ENCODE measurements at places on chromosomes 11 and 22.

DNA sequence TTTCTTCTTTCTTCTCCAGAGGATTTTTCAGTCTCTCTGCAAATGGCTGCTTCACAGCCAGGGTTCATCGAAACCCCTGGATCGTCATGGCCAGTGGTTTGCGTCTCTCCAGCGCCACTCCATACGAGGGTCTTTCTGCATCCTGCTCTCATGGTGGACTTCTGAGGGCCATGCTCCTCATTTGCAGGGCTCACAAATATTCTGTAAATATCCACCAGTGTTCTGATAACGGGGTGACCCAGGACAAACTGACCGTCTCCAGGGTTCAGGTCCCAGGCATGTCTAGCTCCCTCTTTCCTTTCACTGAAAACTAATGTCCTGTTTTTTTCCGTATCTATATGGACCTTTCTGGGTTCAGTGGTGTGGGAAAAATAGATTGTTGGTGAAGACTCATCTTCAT, 15.7 kb upstream of the VPREB1 start:
- DNase-seq: no peak

GRCh38 chr11:1782031-1782590, 18.4 kb upstream of the CTSD start:
- DNase-seq: no peak

DNA sequence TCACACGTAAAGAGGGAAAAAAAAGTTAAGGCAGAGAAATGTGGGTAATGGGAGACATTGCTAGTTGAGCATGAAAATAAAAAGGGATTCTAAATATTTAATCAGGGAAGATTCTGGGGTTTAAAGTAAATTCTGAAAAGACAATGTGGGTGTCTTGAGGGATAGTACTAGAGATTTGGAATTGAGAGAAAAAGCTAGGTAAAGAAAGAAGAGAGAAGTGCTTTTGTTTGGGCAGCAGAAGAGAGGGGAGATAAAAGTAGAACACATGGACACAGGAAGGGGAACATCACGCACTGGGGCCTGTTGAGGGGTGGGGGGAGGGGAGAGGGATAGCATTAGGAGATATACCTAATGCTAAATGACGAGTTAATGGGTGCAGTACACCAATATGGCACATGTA, 3.5 kb upstream of the YPEL4 start:
- no peak for DNase-seq

- peak; percentile 14 for DNase-seq
Measured at GRCh38 chr22:24695561-24696511, 78.7 kb downstream of the PIWIL3 start.

- peak; percentile 72 for DNase-seq
Measured at GRCh38 chr22:30802202-30803166, 107.8 kb downstream of the OSBP2 start.

- no peak for DNase-seq
Measured at GRCh38 chr11:129460714-129461113, 85.1 kb downstream of the BARX2 start.

DNA sequence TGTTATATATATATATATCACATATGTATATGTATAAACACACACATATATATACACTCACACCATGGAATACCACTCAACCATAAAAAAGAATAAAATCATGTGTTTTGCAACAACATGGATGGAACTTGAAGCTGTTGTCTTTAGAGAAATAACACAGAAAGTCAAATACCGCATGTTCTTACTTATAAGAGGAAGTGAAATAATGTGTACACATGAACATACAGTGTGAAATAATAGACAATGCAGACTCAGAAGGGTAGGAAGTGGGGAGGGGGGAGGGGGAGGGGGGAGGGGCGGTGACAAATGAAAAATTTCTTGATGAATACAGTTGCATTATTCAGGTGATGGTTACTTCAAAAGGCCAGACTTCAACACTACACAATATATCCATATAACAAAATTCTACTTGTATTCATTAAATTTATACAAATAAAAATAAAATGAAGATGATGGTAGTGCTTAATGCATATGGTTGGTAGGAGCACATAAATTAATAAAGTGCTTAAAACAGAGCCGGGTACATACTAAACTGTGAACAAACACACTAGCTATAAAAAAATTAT, 5.8 kb upstream of the OR5B2 start:
- DNase-seq: no peak

GRCh38 chr22:27204280-27204679, 546.9 kb downstream of the MIAT start:
- no peak for DNase-seq

- DNase-seq: peak; percentile 70
Measured at GRCh38 chr11:70191495-70192140, 11.5 kb upstream of the FADD start.

GRCh38 chr11:13728076-13728475, 59.6 kb downstream of the FAR1 start:
- no peak for DNase-seq

DNA sequence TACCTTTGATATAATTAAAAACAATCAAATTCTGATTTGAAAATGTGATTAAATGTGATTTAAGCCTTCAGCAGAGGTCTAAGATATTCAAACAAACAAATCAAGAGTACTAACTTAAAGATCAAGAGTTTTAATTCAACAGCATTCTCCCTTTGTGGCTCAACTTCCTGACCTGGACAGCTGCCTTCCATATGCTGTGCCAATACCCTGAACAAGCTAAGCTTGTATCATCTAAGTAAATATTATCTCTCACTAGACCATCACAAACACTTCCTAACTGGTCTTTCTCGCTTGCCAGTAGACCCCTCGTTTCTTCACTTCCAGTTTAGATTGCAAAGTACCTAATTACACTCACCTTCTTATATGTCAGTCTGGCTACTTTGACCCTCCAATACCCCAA, 35.9 kb upstream of the P4HA3 start:
- no peak for DNase-seq

DNA sequence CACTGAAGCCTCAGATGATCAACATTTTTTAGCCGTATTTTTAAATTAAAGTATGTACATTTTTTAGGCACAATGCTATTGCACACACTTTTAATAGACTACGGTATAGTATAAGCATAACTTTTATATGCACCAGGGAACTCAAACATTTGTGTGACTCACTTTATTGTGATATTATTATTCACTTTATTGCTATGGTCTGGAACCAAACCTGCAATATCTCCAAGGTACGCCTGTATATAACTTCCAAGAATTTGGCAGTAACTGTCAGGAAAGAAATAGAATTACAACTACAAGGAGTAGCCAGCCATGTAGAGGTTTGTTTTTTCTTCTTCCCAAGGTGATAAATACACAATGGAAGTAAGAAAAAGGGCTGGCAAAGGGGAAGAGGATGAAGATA, 62.3 kb downstream of the PRR5L start:
- DNase-seq: no peak

DNA sequence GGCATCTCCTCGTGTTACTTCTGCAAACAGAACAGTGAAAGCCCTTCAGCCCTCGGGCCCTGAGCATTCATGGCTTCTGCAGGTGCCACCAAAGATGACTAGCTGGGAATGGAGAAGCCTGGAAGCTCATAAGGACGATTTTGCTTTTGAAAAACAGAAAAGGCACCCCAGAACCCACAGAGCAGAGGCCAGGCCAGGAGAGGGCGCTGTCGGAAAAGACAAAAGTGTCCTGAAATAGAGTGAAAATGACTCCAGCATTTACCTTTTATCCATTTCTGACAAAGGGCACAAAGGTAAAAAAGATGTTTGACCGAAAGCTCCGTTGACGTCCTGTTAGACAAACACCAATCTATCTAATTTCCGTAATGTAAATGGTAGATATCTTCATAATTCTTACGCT, 37.6 kb downstream of the ZNF195 start:
- peak; percentile 4 for DNase-seq

- DNase-seq: no peak
Measured at GRCh38 chr22:48882636-48883200, 945.0 kb downstream of the BRD1 start.

- DNase-seq: no peak
Measured at GRCh38 chr11:9516113-9516512, 55.3 kb downstream of the ZNF143 start.

DNA sequence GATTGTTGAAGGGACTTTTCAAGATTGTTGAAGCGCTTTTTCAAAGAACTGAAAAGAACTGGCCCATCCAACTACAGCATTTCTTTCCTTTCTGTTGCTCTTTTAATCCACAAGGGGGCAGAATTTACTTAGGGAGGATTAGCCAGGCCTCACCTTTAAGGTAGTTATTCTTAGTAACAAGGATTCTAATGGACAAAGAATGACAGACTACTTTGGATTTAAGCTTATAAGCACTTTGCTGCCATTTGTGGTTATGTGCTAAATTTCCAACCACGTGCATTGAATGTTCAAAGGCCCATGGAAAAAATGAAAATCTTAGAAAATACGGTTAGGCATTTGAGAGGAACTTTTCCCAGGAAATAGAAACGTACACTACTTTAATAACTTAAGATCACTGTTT, 49.5 kb upstream of the HSPA8 start:
- peak; percentile 80 for DNase-seq

- no peak for DNase-seq
Measured at GRCh38 chr11:43212279-43212678, 99.5 kb upstream of the API5 start.

- no peak for DNase-seq
Measured at GRCh38 chr22:46009730-46010129, 32.8 kb upstream of the WNT7B start.

DNA sequence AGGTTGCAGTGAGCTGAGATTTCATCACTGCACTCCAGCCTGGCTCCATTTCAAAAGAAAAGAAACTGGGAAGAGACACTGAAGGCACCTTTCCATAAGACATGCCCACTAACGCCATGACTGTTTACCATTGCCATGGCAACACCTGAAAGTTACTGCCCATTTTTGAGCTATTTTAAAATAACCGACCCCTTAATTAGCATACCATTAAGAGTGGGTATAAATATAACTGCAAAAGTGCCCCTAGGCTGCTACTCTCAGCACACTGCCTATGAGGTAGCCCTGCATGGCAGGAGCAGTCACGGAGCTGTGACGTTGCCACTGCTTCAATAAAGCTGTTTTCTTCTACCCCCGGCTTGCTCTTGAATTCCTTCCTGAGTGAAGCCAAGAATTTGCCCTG, 9.9 kb upstream of the RNASEH2C start:
- DNase-seq: no peak

- DNase-seq: peak; percentile 78
Measured at GRCh38 chr22:27311698-27312550, 489.6 kb downstream of the MN1 start.

GRCh38 chr11:17481905-17482304, 5.3 kb upstream of the ABCC8 start:
- no peak for DNase-seq

GRCh38 chr22:38699143-38699542, 1.6 kb downstream of the JOSD1 start:
- DNase-seq: no peak

- no peak for DNase-seq
Measured at GRCh38 chr11:48272606-48273005, 8.9 kb downstream of the OR4X1 start.

DNA sequence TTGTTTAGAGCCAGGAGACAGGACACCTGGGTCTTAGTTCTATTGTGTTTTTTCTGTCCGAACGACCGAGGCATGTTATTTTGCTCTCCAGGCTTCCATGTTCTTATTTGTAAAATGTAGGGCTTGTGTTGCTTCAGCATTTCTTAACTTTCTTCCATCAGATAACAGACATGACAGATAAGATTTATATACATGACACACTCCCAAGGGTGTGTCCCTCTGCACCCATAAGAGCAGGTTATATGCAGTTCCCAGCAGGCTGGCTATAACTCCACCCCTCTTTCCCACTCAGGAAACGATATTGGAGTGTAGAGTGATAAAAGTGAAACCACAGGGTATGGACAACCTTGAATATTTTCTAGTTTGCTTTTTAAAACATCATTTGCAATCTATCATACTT, 65.8 kb downstream of the APIP start:
- no peak for DNase-seq

DNA sequence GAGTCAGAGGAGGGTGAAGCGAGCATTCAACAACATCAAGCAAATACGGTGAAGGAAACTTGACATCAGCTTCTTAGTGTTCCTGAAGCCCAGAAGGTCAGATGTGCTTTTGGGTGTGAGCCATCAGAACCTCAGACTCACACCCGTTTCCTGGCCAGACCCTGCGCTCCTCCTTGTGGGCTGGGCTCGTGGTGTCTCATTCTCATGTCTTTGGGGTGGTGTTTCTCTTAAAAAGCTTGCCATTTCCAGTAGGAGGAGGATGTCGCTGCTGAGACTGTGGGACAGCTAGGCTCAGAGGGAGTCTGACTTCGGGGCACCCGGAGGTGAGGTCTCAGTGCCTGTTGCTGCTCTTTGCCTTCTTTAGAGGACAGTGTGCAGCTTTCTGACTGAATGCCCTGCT, 24.2 kb downstream of the PPFIBP2 start:
- no peak for DNase-seq

DNA sequence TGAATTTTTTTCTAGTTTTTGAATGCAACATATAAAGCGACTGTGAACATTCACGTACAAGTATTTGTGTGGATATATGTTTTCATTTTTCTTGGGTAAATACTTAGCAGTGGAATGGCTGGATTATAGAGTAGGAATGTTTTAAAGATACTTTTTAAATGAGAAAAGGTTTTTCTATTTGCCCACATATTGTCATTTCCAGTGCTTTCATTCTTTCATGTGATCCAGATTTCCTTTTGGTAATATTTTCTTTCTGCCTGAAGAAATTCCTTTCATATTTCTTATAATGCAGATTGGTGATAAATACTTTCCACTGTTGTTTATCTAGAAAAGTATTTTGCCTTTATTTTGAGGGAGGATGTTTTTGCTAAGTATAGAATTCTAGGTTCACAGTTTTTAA, 7.9 kb downstream of the DDB2 start:
- DNase-seq: no peak

GRCh38 chr11:118918128-118918685, 7.5 kb downstream of the BCL9L start:
- DNase-seq: peak; percentile 60

DNA sequence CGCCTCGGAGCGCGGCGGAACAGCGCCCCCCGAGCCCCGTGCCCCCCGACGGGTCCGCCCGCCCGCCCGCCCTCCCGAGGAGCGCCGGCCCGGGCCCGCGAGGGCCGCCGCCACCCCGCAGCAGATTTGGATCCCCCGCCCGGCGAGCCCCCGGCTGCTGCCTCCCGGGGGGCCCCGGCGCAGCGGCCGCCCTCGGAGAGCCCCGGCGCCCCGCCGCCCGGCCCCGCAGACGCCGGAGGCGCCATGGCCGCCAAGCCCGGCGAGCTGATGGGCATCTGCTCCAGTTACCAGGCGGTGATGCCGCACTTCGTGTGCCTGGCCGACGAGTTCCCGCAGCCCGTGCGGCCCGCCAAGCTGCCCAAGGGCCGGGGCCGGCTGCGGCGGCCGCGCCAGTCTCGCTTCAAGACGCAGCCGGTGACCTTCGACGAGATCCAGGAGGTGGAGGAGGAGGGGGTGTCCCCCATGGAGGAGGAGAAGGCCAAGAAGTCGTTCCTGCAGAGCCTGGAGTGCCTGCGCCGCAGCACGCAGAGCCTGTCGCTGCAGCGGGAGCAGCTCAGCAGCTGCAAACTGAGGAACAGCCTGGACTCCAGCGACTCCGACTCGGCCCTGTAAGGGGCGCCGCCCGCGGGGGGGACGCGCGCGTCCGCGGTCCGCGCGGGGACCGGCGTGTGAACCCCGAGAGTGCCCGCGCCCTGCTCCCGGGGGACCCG, 380 bp downstream of the C11orf96 start:
- peak; percentile 74 for DNase-seq

- DNase-seq: no peak
Measured at GRCh38 chr11:46846510-46846830, 390 bp upstream of the CKAP5 start.

All from brain (organoid and tissue), 16 donors.